ENCODE measurements at places on chromosomes 5 and 9. TPM values are rescaled to one million over a fixed set of nuclear protein-coding genes. Genes with fewer than 3 reads are reported as not detected.
A peak's percentile ranks its signal among the peaks of the same experiment; 100 is the strongest.

- ATAC-seq = no peak
Observed at GRCh38 chr5:122523776-122524175, 211.7 kb downstream of the SNCAIP start.

- no peak for ATAC-seq
Observed at GRCh38 chr9:28105001-28105400, 531.7 kb upstream of the C9orf72 start.

- peak; percentile 34 for ATAC-seq
Observed at GRCh38 chr5:14672484-14673394, 8.2 kb downstream of the OTULIN start.

DNA sequence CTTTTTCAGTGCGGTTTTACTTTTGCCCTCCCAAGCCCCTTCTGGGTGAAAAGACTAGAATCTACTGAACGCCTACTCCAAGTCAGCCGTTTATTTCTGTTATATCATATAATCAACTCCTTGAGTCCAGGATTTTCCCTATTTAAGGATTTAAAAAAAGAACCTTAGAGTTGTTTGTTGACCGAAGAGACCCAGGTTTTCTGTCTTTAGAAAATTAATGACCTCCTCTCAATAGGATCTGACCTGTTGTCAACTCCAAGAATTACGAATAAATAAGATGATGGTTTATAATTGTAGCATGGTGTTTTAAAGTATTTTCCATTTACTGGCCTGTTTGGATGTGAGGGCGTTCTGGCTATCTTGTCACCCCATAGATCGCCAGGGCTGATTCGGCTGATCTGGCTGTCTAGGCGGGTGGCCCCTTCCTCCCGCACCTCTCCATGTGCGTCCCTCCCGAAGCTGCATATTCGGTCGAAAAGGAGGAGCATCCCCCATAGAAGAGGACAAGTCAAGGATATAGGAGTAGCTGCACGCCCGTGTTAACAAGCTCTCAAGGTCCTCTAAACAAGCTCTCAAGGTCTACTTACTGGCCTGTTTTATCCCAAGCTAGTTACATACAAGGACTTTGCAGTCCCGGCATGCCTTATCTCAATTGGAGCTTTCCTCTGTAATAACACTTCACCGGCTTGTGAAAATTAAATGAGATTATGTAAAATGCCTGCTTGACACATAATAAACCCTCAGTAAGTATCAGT is 1.1 kb upstream of the UBAP2 start:
- ATAC-seq = no peak

GRCh38 chr9:112970939-112971338 is 41.1 kb downstream of the ZNF883 start:
- ATAC-seq = no peak

GRCh38 chr9:94817291-94818177 is 91.0 kb downstream of the AOPEP start:
- ATAC-seq = no peak

GRCh38 chr9:89497978-89498851 is at the start of gene SEMA4D:
Gene SEMA4D (minus strand): TSS chr9:89498113. CDS start chr9:89405456, 92,657 bp downstream.
- ATAC-seq = peak; percentile 89

GRCh38 chr5:173232499-173233346 is 2.3 kb downstream of the NKX2-5 start:
- no peak for ATAC-seq

GRCh38 chr9:5909976-5910375 is 19.3 kb downstream of the MLANA start:
- no peak for ATAC-seq

DNA sequence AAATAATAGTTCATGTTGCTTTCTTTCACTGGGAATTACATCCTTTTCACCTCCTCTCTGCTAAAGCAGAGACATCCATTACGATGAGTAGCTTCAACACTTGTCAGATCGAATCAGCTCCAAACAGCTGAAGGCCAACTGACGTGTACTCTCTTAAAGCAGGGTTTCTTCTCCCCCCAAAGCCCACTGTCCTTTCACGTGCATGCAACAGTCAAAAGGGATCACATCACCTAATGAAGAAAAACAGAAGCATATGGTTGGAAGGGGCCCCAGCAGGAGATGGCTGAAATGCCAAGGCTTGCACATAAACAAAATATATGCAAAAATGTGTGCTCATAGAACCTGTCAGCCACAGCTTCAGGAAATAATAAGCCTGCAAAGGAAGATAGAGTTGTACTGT is 421.6 kb downstream of the ANXA1 start:
- no peak for ATAC-seq

DNA sequence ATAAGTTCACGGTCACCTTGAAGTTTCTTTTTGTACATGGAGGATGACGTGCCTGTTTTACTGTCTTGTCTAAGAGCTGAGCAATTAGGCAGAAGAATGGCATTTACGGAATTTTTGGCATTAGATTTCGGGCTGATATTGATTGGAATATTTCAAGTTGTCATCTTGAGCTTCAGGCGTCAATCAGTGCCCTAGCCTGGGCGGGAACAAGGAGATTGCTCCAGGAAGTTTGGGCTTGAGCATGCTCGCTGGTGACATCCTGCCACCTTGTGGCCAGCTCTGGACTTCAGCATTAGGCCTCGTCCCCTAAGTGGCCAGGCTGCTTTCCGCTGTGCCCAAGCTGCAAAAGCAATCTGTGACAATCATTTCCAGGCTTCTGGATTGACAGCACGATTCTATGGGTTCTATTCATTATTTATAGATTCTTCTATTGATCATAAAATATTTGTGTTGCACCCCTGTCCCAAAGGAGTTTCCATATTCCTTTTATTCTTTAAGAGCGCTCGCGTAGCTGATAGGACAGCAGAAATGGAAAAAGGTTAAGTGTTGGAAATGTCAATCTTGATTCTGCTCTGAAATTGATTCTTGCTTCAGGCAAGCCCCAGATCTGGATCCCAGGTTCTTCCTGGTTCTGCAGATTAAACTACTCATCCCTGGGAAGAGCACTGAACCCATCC is 79.3 kb downstream of the SLC28A3 start:
- peak; percentile 89 for ATAC-seq

DNA sequence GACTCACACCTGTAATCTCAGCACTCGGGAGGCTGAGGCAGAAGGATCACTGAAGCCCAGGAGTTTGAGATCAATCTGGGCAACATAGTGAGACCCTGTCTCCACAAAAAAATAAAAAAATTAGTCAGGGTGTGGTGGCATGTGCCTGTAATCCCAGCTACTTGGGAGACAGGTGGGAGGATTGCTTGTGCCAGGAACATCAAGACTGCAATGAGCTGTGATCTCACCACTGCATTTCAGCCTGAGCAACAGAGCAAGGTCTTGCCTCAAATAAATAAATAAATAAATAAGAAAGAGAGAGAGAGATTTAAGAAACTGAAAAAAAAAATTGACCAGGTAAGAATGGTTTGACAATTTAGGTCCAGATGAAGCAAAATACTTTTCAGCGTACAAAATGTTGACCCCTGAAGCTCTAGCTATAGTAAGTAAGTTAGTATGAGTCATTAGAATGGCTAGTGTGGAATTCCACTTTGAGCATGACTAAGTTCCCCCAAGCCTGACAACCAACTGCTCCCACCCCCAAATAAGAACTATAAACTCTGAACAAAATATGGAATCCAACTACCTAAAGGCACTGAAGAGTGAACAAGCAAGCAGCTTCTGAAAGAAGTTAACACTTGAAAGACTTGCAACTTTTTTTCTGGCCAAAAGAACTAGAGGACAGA is 217.8 kb upstream of the TLE4 start:
- no peak for ATAC-seq

Gene FOXD4
- total RNA-seq = 0.13 TPM

Gene TAF11L2
- not detected for total RNA-seq

Gene BAAT
- total RNA-seq = not detected

Gene ADAMTSL2
- 5.8 TPM for total RNA-seq

Gene RAB3C
- total RNA-seq = 3.5 TPM

Gene KIAA1958
- 3.5 TPM for total RNA-seq

Gene PTGR1
- 19.1 TPM for total RNA-seq
